ENCODE measurements at places on chromosomes 7 and 10.

- DNase-seq, result no peak
Observed at GRCh38 chr7:64643566-64643965, 22.4 kb upstream of the ZNF107 start.

- no peak for DNase-seq
Observed at GRCh38 chr10:100038561-100039071, 28.9 kb upstream of the DNMBP start.

DNA sequence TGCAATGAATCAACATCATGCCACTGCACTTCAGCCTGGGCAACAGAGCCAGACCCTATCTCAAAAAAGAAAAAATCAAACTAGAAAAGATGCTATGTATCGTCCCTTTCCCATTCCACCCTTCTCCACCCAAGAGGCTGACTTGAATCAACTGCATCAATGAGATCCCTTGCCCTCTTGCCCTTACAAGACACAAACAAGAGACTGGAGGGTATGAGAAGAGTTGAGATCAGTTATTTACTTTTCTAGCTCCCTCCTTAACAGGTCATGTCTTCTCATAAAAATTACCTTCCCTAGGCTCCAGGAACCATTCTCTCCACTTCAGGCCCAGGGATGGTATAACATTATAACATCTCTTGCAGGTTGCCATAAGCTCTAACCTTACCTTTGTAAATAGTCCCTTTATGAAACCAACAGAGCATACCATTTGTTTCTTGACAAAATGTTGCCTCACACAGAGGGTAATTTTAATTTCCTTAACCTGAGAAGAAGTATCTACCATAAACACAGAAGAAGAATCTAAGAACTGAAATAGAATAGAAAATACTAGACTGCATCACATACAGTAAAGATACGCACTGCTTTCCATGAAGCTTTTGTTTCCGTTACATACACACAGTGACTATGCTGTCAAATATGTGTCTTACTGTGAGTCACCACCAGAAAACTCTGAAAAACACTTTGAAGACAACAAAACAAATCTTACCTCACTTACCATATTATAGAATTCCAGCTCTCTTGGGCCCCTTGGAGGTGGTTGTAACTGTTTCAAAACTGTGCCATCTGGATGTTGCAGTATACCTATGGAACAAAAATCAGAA is 30.5 kb downstream of the IPMK start:
- no peak for DNase-seq

GRCh38 chr7:94389381-94389780 is 5.3 kb upstream of the COL1A2 start:
- DNase-seq, result no peak

DNA sequence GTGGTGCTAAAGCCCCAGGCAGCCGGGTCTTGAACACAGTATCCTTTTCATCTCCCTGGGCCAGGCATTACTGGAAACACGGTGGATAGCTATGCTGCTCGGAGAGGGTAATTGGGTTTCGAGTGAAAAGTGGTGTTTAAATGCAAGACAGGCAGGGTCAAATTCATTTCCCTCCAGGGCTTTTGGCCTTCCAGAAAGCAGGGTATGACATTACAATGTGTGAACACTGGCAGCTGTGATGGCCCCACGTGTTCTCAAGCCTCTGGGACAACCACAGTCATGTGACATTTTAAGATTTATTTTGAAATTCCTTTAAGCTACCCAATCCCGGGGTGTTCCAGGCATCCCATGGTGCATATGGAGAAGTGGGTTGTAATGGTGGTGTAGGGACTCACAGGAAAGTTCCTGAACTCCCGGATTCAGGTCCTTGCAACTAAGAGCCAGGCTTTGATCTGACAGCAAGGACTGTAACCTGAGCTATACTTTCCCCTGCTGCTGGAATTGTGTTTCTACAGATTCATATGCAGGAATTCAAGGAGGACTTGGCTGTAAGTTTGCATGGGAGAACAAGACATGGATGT is 46.8 kb downstream of the INSYN2A start:
- DNase-seq, result no peak

DNA sequence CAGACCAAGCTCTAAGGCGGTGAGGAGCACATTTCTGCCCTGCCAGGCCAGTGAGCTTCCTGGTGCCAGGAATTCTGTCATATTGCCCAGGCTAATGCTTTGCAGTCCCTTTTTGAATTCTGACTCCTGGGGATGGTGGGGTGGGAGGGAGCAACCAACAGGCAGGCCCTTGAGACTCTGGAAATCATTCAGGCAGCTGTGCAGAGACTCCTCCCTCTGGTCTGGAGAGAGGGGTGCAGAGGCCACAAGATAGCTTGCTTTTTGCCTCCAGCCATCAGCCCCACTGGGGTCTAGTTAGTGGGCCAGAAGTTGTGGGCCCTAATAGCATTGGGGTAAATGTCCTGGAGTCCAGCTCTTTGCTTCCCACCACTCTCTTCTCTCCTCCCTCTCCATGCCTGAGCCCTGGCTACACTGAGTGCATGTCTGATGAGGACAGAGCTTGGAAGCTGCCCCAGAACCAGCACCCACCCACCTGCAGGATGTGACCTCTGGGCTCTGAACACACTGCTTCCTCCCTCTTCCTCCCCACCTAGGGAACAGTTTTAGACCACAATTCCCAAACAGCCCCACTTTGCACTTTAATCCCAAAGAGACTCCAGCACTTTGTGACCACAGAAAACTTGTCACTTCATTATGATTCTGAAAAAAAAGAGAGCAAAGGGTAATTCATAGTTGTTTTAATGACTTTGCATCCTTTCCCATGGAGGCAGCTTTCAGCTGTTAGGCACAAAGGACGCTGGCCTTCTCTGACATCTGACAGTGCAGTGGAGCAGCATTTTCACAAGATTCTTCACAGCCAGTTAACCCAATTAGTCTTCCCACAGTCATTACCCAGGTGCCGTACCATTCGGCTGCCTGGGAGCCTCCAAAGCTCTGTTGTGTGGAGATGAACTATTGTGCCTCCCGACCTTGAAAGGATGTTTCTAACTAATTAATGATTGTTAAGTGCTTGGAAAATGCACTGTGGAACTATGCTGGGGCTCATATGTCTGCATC is 262.5 kb downstream of the TRIL start:
- DNase-seq, result no peak

- no peak for DNase-seq
Observed at GRCh38 chr7:133645884-133646391, 393.1 kb downstream of the EXOC4 start.

DNA sequence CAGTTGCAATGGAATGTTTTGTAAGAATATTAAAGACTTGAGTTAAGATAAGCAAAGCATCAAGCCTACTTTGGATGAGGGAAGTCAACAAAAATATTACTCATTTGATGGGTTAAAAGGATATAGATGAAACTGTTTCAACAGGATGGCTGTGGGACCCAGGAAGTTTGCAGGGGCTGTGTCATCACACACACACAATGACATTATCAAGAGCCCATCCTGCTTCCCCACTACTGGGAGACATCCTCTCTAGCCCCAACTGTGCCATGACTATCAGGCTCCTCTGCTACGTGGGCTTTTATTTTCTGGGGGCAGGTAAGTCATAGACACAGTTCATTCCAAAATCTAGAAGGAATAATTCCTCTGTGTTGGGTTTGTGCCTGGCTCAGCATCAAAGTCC is 78.8 kb upstream of the PRSS1 start:
- no peak for DNase-seq

DNA sequence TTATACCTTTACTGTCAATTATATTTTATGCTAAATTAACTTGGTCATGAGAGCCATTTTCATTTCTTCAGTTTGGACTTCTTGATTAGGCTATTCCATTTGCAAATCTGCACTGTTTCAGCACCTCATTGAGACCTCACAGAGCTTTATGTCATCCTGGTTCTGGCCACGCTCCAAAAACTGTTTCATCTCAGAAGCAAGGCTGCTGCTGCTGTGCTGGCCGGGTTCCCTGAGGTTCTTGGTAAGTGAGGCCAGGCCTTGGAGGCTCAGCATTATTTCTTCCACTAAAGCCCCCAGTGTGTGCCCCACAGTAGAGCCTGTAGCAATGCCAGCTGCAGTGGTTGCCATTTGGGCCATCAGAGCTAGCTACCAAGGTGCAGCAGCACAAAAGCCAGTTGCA is 7.8 kb upstream of the ZNF485 start:
- DNase-seq, result no peak

- DNase-seq, result no peak
Observed at GRCh38 chr7:68542831-68543230, 1055.4 kb upstream of the AUTS2 start.

DNA sequence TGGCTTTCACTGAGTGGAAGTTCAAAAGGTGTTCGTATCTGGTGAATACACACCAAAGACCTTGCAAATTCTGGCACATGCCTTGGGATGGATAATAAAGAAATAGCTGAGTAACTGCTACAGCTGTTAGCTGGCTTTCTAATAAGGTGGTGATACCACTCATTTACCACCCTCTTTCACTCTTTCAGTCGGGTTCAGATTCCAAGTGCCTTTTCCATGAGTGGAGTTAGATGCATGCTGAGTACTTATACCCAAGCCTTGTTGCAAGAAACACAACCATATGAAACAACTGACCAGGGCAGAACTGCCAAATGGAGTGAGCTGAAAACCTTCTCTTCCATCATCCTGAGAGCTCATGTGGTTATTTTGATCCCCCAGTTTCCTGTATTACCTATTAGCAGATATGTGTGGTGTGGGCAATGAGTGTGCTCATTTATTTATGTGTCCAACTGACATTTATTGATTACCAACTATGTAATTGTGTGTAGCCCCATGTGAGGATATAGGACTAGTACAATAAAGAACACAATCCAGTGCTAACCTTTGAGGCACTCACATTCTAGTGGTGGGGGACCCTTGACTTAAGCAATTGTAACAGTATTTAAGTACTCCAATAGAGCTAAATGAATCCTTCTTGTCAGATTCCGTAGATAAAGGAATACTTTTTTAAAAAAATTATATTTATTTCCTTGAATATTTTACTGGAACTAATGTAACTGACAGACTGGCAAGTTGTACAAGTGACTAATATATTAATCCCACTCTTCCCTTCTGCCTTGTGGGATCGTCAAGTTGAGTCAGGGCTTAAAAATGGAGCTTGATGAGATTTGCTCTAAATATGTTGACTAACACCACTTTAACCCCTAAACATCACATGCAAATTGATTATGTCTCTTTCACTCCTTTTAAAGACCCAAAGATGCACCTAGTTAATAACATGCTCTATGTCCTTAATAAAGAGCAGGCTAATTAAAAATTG is 124.7 kb downstream of the ARID5B start:
- DNase-seq, result no peak

DNA sequence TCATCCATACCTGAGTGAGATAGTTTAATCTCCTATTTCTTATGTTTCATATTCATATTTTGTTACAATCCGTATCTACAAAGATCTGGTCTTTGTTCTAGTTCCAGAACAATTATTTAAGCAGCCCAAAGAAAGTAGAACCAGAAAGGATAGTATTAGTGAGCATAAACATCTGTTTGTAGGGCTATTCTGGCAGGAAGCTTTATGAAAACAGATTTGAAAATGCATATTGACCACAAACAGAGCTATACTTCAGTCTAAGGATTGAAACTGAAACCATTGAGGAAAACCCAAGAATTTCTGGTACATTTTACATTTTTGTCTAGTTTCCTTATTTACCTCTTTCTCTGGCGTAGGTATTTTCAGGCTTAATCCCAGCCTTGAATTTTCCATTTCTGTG is 28.1 kb downstream of the LRGUK start:
- DNase-seq, result no peak

GRCh38 chr10:28367929-28368484 is 65.1 kb upstream of the MPP7 start:
- DNase-seq, result no peak

GRCh38 chr7:144628176-144628575 is 207.7 kb downstream of the TPK1 start:
- no peak for DNase-seq

GRCh38 chr10:74419958-74420375 is 268.9 kb downstream of the ADK start:
- DNase-seq, result no peak

DNA sequence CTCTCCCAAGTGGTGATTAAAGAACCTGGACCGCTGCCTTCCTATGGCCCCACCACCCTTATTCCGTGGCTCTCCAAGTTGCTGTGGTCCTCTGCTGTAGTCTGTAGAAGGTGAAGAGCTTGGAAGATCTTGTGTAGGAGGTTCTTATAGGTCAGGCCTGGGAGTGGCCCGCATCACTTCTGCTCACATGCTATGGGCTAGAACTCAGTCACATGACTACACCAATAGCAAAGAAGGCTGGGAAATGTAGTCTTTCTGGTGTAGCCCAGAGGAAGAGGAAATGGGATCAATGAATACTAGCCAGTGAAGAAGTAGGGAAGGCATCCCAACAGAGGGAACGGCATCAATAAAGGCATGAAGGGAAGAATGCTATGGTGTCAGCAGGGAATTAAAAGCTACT is 41.3 kb upstream of the AOAH start:
- DNase-seq, result no peak

GRCh38 chr7:142568435-142569097 is 180.7 kb upstream of the PRSS1 start:
- DNase-seq, result no peak

GRCh38 chr7:138753610-138754009 is 44.2 kb upstream of the TMEM213 start:
- no peak for DNase-seq

DNA sequence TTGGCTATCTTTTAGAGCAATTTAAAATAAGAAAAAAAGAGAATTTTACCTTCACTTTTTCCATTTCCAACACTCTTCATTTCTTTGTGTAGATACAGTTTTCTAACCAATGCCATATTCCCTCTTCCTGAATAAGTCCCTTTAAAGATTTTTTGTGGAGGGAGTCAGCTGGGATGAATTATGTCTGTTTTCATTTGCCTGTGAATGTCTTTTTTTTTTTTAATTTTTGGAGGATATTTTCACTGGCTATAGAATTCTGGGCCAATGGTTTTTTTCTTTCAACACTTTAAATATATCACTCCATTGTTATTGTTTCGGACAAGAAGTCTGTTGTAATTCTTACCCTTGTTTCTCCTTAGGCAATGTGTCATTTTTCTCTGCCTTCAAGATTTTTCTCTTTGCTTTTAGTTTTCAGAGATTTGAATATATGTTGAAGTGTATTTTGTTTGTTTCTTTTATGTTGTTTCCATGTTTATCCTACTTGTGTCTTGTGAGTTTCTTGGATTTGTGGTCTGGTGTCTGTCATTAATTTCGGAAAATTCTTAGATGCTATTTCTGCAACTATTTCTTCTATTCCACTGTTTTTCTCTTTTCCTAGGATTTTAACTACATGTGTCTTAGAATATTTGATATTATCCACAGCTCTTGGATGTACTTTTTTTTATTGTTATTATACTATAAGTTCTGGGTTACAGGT is 20.0 kb upstream of the CXCL12 start:
- DNase-seq, result no peak

GRCh38 chr10:58585435-58585834 is 72.8 kb downstream of the BICC1 start:
- DNase-seq, result no peak

- DNase-seq, result no peak
Observed at GRCh38 chr10:50396491-50397311, 145.4 kb upstream of the ASAH2 start.

- no peak for DNase-seq
Observed at GRCh38 chr10:29946953-29947700, 112.3 kb downstream of the JCAD start.

DNA sequence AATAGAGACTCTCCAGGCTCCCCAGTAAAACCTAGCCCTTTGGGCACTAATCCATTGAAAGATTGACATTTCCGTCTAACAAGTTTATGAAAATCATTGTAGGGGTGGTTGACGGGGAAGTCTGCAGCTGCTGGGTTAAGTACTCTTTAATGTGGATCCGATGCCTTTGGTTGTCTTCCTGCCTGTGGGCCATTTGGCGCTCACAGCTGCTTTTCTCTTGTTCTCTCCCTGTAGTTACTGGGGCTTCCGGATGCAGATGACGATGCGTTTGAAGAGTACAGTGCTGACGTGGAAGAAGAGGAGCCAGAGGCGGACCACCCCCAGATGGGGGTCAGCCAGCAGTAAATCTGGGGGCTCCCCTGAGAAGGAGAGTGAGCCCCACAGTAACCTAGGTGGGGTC is 22.4 kb downstream of the MTURN start:
- DNase-seq, result no peak

Measured in NCI-H2107 (cell line).